Activated CD4-positive, alpha-beta T cell treated with anti-CD3 and anti-CD28 coated beads, Interleukin-2, amount 50 U/mL, for 24 hours (primary cell): ENCODE measurements at places on chromosomes 2 and 18.

- no peak for DNase-seq
Measured at GRCh38 chr2:65708086-65708485, 275.7 kb upstream of the SPRED2 start.

DNA sequence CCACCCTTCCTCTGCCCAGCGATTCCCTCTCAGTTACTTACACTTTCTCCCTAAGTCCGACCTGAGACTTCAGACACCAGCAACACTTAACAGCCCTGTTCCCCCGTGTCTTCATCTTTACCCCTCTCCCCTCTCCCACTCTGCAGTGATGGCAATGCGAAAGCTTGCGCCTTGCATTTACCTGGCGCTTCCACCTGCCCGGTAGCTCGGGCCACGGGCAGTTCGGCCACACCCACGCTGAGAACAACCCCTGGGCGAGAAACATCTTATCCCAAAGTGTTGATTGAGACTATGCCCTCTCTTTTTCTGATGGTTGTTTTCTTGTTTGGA is 558 bp downstream of the DNAJC10 start:
- DNase-seq: no peak

GRCh38 chr2:211745295-211746097 is 793.1 kb downstream of the ERBB4 start:
- DNase-seq: peak; percentile 7

- no peak for DNase-seq
Measured at GRCh38 chr2:10126632-10127026, 4.1 kb downstream of the RRM2 start.

- no peak for DNase-seq
Measured at GRCh38 chr18:22723773-22724172, 209.4 kb upstream of the RBBP8 start.

- DNase-seq: no peak
Measured at GRCh38 chr18:26721854-26722564, 143.5 kb downstream of the AQP4 start.

DNA sequence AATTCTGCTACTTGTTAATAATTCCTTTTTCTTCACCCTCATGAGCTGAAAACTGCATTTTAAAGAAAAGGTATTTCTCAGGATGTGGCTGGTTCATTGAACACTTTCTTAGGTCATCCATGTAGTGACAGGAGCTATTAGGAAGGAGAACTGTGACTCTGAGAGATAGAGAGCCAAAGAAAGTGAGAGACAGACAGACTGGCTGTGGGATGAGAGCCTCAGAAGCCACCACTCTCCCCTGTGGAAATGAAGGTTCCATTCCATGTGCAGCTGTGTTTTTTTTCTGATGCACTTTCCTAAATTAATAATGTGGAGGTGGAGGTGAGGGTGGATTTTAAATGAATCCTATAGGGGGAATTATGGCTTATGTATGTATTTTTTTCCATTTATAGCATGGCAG is 113.3 kb downstream of the FAM210A start:
- no peak for DNase-seq

DNA sequence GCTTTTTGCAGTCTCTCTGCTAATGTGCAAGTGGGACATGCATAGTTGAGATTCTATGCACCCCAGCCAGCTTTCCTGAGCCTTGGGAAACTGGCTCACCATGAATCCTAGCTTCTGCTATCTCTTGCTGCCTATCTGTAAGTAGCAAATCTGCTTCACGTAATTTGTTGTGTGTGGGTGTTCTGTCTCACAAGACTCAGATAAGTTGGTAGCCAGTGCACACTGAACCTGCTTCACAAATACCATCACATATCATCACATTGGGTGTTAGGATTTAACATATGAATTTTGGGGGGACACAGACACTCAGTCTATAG is 13.9 kb upstream of the VRK2 start:
- DNase-seq: no peak

- DNase-seq: no peak
Measured at GRCh38 chr2:191789796-191790195, 57.1 kb downstream of the CAVIN2 start.

DNA sequence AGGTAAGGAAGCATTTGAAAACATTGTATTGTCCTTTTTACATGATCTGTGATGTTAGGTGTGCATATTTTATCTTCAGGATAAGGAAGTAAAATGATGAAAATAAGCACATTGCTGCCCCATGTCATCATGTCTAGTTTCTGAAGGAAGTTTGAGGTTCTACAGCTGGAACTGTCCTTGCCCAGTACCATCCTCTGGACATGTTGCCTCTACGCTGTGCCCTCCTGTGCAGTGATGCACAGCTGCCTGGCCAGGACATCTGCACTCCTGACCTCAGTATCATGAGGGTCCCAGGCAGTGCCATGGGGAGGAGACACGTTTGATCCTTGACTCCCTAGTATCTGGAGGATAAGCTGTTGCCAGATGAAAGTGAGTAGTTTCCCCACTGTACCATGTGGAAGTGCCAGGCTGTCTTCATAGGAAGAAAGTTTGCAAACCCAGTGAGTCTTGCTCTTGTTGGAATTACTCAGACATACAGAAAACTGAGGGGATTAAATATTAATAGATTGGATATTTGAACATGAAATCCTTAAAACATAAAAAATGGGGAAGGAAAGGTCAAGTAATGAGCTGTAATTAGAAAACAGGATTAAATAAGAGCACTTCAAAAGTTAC is 9.5 kb downstream of the ALKAL2 start:
- no peak for DNase-seq

- DNase-seq: no peak
Measured at GRCh38 chr2:151157000-151157735, 104.5 kb downstream of the RBM43 start.

- DNase-seq: no peak
Measured at GRCh38 chr2:46451131-46451711, 28.1 kb upstream of the TMEM247 start.

DNA sequence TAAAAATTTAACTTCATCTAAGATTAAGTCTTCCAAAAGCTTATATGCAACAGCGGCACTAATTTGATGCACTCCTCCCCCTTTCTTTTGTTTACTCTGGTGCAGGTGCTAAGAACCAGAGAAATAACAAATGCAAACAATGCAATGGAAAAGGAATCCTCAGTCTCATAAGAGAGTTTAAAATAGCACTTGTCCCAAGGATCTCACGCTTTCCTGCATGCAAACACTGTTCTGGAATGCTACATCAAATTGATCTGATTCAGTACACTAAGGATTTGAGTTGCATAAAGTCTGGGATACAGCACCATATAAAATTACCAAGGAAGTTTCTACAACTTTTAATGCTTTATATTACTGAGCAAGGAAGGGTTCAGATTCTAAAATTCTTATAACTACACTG is 50.5 kb downstream of the SEPTIN10 start:
- no peak for DNase-seq

- no peak for DNase-seq
Measured at GRCh38 chr2:237159006-237159911, 73.6 kb downstream of the COPS8 start.

GRCh38 chr2:55118643-55119083 is 68.4 kb upstream of the RTN4 start:
- DNase-seq: no peak

DNA sequence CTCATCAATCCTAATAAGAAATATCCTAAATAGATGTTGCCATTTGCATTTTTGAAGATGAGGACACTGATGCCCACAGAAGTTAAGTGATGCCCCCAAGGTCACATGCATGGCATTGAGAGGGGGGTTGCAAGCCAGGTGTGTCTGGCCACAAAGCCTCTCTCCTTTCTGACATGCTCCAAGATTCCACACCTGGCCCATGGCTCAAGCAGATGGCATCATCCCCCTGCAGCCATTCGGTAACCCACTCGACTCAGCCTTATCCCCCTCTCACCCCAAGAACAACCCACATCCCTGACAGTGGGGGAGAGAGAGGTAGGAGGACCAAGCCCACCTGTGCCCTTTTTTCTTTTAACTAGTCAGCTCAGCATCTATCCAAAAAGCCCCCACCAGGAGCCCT is 16.5 kb upstream of the TEX51 start:
- no peak for DNase-seq

DNA sequence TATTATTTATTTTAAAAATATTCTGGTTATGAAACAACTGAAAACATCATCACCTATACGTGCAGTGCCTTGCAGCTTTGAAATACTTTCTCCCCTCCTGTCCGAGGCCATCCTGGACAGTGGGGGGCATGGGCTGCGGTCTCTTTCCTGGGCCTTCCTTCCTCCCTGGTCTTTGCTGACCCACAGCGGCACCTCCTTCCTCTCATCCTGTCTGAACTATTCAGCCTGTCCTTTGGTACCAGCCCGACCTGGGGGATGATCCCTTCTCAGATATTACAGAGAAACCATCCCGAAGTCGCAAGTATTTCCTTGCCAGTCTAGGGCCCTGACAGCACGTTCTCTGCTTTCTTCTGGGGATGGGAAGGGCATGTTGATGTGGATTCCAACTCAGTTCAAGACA is 736.6 kb upstream of the HS6ST1 start:
- DNase-seq: no peak

- DNase-seq: no peak
Measured at GRCh38 chr2:42973726-42974125, 181.3 kb upstream of the HAAO start.

GRCh38 chr2:177810906-177811305 is 261.7 kb downstream of the PDE11A start:
- DNase-seq: no peak

- no peak for DNase-seq
Measured at GRCh38 chr2:30514848-30515435, 67.9 kb downstream of the LCLAT1 start.

GRCh38 chr2:71006955-71007799 is 12.5 kb upstream of the TEX261 start:
- DNase-seq: no peak

GRCh38 chr18:40258311-40258710 is 1696.7 kb upstream of the PIK3C3 start:
- no peak for DNase-seq

- DNase-seq: no peak
Measured at GRCh38 chr2:46171411-46171953, 125.7 kb upstream of the EPAS1 start.

GRCh38 chr2:130288467-130289403 is 54.0 kb upstream of the IMP4 start:
- no peak for DNase-seq

- no peak for DNase-seq
Measured at GRCh38 chr2:24818721-24819167, 25.5 kb downstream of the CENPO start.

DNA sequence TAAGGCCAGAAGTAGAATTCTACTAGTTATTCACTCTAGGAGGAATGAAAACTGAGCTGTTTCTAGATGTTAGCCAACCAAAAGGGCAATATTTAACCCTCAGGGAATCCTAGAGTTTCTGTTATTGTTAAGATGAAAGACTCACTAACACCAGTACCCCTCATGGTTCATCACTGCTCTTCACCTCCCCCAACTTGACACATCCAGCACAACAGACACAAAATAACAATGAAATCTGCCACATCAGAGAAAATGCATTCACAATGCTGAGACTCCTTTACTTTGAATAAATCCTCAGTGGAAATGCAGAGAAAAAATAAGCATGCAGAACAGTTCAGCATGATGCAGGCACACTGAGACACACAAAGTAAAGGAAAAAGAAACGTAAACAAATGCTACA is 111.3 kb downstream of the RIF1 start:
- DNase-seq: no peak

GRCh38 chr2:11177871-11178690 is 22.8 kb downstream of the SLC66A3 start:
- DNase-seq: no peak

GRCh38 chr2:94947097-94948016 is 76.1 kb downstream of the TEKT4 start:
- no peak for DNase-seq

GRCh38 chr18:54357082-54357659 is 487 bp downstream of the STARD6 start:
- DNase-seq: no peak

DNA sequence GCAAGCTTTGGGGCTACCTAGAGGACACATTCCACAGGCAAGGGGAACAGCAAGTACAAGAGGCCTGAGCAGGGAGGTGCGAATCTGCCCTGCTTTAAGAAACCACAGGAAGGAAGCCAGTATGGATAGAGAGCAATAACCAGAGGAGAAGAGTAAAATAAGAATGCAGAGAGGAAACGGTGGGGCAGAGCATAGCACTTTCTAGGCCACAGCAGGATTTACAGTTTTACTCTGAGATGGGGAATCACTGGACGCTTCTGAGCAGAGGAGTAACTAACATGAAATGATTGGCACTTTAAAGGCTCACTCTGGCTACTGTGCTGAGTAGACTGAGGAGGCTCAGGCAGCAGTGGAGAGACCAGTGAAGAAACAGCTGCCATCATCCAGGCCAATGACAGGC is 23.8 kb downstream of the AAK1 start:
- DNase-seq: no peak

DNA sequence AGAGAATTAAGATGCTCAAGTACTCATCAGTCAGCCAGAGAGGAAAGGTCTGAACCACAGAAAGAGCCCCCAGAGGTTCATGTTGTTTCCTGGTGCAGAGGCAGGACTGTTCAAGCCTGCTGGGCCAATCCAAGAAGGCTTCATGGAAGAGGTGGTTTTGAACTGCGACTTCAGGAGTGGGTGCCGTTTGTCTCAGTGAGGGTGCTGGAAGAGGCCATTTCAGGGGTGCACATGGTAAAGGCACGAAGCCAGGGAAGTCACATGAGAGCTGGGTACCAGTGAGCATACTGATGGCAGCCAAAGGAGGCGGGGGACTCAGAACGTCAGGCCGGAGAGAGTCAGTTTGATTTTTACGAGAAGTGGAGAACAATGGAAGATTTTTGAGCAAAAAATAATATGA is 55.5 kb downstream of the EMILIN2 start:
- DNase-seq: no peak

DNA sequence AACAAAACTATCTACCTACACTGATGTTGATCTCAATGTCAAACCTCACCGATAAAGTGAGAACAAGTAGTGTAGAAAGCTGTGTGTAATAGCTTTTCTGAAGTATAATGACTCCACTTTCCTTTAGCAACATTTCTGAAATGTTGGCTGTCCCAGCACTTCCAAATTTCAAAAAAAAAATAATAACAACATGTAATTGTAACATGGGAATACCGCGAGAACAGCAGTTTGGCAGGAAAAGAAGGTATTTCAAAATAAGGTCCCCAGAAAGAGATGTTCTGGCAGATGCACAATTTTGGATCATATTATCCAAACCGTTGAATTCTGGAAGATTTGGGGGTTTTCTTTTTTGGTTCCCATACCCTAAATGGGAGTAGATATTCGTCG is 352.0 kb downstream of the ARHGAP15 start:
- DNase-seq: no peak
